Stimulated activated CD8-positive, alpha-beta memory T cell treated with anti-CD3 and anti-CD28 coated beads, Interleukin-7, amount 100 ng/mL, for 1 hour (primary cell): ENCODE measurements at places on chromosomes 3 and 15.

GRCh38 chr3:72258361-72259141, 473.6 kb upstream of the PROK2 start:
- DNase-seq: no peak

- no peak for DNase-seq
Observed at GRCh38 chr3:4376499-4376898, 73.3 kb downstream of the SETMAR start.

GRCh38 chr3:99325402-99325801, 313.0 kb upstream of the COL8A1 start:
- DNase-seq: no peak

DNA sequence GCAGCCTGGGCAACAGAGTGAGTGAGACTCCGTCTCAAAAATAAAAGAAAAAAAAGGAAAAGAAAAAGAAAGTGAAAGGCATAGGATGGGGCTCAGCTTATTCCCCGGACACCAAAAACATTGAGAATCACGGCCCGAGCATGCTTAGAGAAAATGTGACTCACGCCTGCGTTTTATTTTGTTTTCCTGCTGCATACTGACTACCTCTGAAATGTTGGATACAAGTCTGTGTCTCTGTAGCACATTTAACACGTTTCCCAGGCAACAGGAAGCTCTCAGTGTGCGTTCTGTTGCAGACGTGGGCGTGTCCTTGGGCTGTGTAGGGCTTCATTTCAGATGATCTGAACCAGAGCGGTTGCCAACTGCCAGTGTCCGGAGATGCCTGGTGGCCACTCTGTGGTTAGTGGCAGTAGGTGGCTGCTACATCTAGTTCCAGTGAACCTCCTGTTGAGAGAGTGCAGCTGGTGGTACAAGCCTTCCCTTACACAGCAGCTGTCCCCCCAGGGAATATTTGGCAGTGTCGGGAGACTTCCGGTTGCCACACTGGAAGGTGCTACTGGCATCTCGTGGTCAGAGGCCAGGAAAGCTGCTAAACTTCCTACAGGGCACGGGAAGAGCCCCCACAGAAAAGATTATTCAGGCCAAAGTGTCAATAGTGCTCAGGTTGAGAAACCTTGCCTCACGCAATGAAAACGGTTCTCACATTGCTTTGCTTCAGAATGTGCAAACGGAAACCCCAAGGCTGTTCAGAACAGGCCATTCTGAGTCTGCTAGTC, 3.0 kb downstream of the SLC51A start:
- peak; percentile 36 for DNase-seq

- DNase-seq: no peak
Observed at GRCh38 chr3:36501616-36502015, 121.3 kb downstream of the STAC start.

- no peak for DNase-seq
Observed at GRCh38 chr15:75753145-75753544, 40.5 kb upstream of the CSPG4 start.

DNA sequence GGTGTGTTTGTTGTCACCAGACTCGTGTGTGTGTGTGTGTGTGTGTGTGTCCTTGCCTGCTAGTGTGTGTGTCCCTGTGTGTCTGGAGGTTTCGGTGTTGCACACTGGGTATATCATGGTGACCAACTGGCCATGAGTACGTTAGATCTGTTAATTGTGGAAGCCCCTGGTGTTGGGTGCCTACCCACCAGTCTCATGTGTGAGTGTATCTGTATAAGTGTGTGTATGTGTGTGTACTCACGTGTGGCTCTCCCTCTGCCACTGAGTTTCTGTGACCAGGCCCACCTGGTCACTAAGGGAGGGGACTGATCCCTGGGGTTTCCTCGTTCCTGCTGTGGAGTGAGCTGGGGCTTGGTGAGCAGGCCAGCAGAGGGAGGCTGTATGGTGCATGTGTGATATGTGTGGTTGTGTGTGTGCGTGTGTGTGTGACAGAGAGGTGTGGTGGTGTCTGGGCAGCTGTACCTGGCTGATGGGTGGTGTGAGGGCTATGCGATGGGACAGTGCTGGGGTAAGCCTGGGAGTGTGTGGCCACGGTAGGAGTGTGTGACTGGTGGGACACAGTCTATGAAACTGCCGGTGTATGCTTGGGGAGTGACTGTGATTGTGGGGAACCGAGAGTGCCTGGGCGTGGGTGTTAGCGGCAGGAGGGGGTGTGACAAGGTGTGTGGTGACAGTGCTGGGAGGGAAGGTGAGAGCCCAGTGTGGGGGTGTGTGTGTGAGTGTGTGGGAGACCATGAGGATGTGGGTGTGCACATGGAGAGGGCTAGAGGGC, 1.8 kb downstream of the PRKCD start:
- DNase-seq: peak; percentile 30

DNA sequence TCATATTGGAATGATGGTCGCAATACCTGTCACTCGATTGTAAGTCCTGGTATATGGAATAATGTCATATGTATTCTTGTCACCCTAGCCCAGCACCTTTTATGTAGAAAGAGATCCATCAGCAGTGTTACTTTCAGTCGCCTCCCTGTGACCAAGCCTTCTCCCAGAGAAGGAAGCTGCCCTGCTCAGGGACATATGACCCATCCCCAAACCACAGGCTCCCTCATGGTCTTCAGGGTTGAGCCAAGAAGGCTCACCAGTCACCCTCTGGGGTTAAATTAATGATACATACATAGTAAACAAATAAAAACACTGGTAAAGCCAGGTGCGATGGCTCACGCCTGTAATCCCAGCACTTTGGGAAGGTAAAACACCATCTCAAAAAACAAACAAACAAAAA, 4.6 kb upstream of the MFGE8 start:
- DNase-seq: no peak

DNA sequence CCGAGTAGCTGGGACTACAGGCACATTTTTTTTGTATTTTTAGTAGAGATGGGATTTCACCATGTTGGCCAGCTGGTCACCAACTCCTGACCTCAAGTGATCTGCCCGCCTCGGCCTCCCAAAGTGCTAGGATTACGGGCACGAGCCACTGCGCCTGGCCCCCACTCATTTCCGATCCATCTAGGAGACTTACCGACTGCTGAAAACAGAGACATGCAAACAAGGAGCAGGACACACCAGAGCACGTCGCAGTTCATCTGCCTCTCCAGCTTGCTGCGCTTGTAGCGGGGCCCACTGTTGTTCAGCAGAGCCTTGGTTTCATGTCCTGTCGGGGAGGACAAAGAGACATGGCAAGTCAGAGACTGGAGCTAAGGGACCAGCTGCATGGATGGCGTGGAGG, 137.4 kb downstream of the ATP10A start:
- no peak for DNase-seq

- DNase-seq: peak; percentile 70
Observed at GRCh38 chr3:187739561-187740332, 5.5 kb downstream of the BCL6 start.

DNA sequence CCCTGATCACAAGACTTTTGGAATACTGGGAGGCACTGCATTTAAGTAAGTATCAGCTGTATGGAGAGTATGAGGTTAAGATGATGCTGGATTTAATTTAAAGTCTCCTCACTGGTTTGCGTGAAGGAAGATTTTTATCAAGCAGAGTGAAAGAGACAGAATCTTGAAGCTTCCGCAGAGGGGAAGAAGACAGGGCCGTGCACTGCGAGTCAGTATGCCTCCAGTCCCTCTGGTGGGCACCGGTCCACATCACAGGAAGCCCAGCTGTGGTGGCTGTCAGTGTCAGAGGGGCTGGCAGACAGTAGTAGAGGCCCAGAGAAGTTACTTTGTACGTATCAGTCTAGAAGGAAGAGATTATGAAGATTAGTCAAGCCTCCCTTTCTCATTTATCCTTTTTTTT, 379.0 kb upstream of the TPRG1 start:
- DNase-seq: no peak

GRCh38 chr3:68121287-68121686, 466.9 kb upstream of the SUCLG2 start:
- DNase-seq: no peak

- no peak for DNase-seq
Observed at GRCh38 chr3:131223373-131224289, 157.9 kb upstream of the NUDT16 start.

DNA sequence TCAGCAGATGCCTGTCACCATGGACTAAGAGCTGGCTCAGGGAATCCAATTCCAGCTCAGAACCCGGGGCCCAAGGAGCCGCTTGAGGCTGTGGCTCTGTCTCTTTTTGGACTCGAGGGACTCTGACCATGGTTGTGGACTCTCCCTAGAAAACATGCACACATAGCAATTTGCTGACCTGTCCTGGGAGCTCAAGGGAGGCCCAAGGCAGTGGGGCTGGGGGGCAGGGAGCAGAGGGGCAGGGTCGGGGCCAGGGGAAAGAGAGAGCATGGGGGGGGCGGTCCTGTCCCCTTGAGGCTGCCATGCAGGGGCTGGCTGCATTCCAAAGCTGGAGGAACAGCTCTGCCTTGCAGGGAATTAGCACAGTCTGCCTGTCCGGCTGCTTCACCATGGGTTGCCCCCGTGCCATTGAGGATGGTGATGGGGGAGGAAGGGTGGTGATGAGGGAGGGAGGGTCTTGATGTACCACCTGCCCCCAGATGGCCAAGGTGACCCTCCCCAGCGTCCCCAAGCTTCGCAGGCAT, 190.1 kb downstream of the GOLGA6L6 start:
- DNase-seq: no peak

GRCh38 chr15:95262866-95263564, 1031.7 kb downstream of the MCTP2 start:
- DNase-seq: no peak

GRCh38 chr3:149547954-149548668, 73.6 kb downstream of the TM4SF4 start:
- DNase-seq: no peak

- DNase-seq: no peak
Observed at GRCh38 chr3:186298876-186299275, 63.2 kb downstream of the DGKG start.

GRCh38 chr3:189838291-189838690, 207.1 kb downstream of the TP63 start:
- DNase-seq: no peak

DNA sequence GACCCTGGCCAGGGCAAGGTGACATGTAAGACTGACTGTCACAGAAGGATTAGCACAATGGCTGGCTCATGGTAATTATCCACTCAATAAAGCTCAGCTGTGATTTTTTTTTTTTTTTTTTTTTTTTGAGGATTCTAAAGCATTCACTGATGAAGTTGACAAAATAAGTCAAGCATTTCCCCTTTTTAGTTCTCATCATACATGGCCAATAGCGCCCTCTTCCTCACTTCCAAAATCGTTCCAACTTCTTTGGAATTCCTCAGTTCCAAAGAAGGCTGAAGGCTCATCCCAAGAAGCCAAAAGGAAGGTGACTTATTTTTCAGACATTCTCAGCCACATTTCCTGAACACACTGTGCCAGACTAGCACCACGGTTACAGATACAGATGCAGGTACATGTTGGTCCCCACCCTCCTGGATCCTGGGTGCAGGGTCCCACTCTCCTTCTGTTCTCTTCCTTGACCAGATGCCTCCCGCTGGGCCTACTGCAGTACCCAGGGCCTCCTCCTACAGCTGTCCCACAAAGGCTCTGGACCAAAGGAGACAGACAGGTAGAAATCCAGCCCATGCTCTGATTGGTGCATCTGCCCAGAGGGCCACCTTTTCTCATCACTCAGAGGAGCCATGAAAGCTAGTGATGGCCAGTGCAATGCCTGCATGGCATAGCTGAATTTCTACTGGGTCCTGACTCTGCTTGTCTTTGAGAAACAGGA, 202.6 kb downstream of the UACA start:
- DNase-seq: no peak

DNA sequence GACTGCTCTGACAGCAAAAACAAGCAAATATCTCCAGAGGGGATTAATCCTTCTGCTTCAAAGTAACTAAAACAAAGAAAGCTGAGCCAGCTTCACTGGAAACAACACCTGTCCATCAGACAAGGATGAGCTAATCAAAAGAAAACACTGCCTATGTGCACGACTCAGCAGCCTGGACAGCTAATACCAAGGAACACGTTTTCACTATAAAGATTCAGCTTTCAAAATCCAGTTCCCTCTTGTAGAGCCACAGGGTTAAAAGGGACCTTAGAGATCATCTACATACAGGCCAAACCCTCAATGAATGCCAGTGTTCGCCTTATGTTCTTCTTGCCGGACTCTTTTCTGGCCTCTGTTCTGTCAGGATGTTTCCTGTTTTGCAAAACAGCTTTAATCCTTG, 6.9 kb downstream of the TUSC7 start:
- DNase-seq: no peak

DNA sequence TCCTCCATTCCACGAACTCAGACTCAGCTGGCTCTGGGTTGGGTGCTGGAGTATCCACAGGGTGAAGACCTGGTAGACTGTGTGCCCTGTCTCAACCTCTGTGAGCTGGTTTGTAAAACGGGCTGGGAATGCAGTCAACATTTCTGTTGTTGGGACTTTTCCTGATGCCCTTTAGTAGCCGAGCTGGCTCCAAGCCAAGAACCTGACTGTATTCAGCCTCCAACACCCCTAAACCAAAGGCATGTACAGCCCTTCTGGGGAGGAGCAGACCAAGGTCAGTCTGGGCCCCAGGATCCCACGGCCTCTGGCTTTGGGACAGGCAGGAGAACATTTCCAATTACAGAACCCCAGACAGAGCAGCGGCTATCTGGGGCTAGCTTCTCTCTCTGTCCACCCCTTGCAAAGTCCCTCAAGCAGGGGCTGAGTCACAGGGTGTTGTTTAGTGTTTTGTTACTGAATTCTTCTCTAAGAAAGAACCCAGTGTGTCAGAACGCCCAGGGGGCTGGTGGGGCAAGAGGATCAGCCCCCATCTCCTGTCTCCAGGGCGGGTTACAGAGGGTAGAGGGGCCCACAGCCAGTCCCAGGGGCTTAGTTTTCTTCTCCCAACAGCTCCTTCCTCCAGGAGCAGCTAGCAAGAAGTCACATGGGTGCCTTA, 56.8 kb upstream of the SLC6A6 start:
- DNase-seq: no peak

- DNase-seq: no peak
Observed at GRCh38 chr15:72285402-72285801, 13.0 kb upstream of the PARP6 start.

- DNase-seq: no peak
Observed at GRCh38 chr15:68797191-68797590, 23.5 kb downstream of the ANP32A start.

- DNase-seq: no peak
Observed at GRCh38 chr3:109478614-109479013, 141.3 kb upstream of the DPPA4 start.

DNA sequence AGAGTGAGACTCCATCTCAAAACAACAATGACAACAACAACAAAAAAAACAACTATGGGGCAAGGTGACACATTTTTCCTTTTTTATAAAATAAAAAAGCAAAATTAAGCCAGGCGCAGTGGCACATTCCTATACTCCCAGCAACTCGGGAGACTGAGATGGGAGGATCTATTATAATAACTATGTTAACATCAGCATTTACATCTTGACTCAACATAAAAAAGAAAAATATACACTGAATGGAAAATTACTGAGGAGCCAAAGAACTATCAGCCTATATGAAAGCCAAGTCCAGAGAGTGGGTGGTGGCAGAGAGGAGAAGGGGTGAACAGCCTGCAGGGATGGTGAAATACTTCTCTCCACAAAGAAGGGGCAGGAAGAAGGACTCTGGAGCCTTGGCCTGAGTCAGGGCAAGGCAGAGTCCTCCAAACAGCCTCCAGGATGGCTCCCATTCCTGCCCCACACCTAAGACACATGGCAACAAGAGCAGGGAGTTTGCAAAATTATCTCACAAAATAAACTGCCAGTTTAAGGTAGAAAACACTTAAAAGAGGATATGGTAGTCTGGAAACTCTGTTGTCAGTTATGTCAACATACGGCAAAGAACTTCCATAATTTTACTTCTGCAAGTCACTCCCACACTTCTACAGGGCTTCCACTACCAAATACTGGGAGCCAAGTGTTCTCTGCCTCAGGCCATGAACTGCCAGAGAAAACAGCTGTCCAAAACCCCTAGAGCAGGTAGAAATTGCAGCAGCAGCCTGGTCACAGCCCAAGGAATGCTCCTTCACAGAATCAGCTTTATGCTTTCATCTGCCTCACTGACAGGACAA, 25.9 kb downstream of the HSPBAP1 start:
- no peak for DNase-seq
